Kidney tubule cell (primary cell): ENCODE measurements at places on chromosomes 1 and 21.

DNA sequence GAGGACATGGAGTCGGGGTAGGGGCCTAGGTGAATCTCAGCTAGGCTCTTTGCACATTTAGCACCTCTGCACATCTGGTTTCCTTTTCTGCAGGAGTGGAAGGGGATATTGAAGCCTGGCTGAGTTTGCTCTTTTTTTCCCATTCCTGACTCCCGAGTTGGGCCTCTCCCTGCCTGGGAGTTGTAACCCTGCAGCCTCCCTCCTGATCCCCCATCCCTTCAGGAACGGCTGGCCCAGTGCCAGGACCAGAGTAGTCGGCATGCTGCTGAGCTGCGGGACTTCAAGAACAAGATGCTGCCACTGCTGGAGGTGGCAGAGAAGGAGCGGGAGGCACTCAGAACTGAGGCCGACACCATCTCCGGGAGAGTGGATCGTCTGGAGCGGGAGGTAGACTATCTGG is 836 bp downstream of the OLFML3 start:
- no peak for DNase-seq

DNA sequence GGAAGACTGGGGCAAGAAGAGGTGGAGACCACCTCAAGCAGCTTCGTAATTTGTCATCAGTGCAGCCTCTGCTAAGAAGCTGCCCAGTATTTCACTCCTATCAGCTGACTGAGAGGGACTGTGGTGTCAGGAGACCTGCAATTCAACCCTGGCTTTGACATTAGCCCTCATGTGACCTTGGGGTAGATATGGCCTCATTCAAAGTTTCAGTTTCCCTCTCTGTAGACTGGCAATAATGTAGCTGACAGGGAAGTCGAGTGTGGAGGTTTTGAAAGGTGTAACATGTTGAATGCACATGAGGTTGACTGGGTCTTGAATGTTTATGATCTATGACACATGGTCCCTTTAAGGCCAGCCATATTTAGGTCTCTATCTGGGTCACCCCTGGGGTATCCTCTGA is 2.2 kb upstream of the SPRR4 start:
- no peak for DNase-seq

DNA sequence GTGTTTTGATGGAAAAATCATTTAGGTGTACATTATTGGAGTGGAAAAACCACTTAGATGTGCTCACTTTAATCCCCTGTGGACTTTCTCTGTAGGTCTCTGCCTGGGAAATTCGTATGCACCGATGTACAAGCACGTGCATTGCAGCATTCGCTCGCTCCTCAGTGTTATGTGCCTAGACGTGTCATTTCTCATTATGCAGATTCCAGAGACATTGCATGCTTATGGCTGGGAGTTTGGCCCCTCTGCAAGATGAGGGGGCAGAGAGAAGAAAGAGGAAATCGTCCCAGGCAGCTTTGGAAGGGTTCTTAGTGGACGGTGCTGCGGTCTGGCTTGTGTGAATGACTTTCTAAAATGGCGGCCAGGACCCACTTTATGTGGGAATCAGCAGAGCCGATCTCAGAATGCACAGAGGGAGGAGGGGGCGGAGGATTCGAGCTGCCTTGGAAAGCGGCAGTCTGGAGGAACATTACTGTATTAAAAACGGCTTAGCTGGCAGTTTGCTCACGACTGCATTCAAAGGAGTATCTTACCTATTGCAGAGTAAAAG is 2.3 kb downstream of the SPEN start:
- DNase-seq = peak; percentile 62

DNA sequence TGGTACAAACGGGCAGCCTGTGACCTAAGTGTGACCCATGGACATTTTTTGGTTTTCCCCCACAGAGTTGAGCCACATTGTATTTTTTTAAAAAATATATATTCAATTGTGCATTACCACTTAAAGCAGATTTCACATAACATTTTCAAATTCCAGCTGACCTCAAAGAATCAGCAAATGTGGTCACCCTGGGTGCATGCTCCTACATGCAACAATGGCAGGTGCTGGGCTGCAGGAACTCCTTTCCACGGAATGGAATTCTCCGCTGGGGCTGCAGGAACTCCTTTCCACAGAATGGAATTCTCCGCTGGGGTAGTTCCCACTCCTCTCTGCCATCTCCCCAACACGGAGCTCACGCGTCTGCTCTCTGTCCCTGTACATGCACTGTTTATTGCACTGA is 68.7 kb downstream of the MAP10 start:
- DNase-seq = no peak

- peak; percentile 48 for DNase-seq
Measured at GRCh38 chr1:29849038-29849750, 612.9 kb downstream of the PTPRU start.

DNA sequence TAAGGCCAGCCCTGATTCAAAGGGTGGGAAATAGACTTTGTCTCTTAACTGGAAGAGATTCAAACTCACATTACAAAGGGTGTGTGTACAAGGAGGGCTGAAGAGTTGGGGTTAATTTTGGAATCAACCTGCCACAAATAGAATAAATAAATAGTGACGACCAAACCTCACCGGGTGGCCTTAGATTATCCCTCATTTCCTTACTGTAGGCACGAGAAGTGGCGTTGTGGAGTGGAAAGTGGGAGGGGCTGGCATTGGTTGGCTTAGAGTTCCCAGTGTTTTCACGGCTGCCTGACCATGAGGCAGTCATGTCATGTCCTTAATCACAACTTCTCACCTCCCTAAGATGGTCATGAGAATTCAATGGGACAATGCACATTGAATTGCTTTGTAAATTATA is 21.3 kb upstream of the RUNX1 start:
- no peak for DNase-seq

- DNase-seq = no peak
Measured at GRCh38 chr1:226454349-226454748, 46.5 kb upstream of the PARP1 start.

- DNase-seq = peak; percentile 54
Measured at GRCh38 chr1:206935491-206936067, 10.7 kb downstream of the PIGR start.

GRCh38 chr1:11216074-11216473 is 26.9 kb downstream of the ANGPTL7 start:
- no peak for DNase-seq

DNA sequence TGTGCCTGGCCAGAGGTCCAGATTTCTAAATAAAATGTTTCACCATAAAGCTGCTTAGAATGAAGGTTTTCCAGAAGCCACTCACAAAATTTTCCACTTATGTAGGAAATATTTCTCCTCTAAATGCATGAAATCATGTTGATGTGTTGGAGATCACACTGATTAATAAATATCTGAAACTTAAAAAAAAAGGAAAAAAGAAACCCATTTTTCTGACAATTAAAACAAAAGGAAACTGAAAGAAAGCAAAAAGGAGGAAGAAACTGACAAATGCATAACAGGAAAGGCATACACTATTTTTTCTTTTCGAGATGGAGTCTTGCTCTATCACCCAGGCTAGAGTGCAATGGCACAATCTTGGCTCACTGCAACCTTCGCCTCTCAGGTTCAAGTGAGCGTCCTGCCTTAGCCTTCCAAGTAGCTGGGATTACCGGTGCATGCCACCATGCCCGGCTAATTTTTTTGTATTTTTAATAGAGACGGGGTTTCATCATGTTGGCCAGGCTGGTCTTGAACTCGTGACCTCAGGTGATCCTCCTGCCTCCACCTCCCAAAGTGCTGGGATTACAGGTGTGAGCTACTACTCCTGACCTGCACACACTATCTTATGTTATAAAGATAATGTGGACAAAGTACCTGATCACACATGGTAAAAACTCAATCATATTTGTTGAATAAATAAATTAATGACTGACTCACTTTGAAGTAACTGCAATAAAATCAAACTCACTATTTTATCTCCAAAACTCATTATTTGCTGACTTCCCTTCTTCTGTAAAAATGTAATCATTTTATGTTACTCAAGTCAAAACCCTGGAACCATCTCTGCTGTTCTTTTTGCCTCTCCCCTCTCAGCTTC is 149.8 kb upstream of the NR5A2 start:
- DNase-seq = no peak

DNA sequence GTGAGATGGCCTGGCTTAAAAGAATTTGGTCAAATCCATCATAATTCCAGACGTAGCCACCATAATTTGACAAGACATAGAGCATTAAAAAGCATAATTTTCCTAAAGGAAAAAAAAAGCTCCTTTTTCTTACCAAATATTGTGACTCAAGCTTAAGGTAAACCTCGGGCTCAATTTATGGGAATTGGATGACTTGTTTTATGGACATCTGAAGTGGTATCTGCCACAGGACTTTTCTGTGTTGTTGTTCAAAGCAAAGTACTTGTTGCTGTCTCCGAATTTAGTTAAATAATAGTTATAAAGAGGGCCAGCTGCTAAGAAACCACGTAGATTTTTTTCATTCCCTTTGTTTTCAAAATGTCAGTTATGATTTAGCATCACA is 1.1 kb downstream of the MPZL1 start:
- DNase-seq = no peak

DNA sequence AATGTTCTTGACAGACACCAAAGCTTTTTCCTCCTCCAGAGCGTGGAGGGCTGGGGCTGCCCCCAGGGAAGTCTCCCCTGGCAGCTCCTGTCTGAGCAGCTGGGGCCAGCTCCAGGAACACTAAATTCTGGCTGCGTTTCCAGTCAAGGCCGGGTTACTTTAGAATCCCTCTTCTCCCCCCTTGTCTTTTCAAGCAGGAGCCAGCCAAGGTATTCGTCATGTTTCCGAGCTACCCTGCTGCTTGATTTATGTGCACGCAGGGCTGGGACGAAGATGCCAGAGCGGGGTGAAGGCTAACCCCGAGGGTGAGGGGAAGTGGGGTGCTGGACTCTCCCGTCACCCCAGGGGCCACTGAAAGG is 68.1 kb upstream of the ANGPTL1 start:
- no peak for DNase-seq

- DNase-seq = no peak
Measured at GRCh38 chr1:23420778-23421177, 3.8 kb downstream of the TCEA3 start.

- no peak for DNase-seq
Measured at GRCh38 chr1:188281921-188282320, 1453.2 kb downstream of the PLA2G4A start.

GRCh38 chr1:176989023-176989422 is 175.5 kb downstream of the ASTN1 start:
- peak; percentile 22 for DNase-seq

DNA sequence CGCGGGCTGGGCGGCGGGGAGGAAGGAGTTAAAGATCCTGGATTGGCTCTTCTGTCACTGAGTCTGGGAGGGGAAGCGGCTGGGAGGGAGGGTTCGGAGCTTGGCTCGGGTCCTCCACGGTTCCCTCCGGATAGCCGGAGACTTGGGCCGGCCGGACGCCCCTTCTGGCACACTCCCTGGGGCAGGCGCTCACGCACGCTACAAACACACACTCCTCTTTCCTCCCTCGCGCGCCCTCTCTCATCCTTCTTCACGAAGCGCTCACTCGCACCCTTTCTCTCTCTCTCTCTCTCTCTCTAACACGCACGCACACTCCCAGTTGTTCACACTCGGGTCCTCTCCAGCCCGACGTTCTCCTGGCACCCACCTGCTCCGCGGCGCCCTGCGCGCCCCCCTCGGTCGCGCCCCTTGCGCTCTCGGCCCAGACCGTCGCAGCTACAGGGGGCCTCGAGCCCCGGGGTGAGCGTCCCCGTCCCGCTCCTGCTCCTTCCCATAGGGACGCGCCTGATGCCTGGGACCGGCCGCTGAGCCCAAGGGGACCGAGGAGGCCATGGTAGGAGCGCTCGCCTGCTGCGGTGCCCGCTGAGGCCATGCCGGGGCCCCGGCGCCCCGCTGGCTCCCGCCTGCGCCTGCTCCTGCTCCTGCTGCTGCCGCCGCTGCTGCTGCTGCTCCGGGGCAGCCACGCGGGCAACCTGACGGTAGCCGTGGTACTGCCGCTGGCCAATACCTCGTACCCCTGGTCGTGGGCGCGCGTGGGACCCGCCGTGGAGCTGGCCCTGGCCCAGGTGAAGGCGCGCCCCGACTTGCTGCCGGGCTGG is at the start of gene NPR1:
NPR1 (plus strand) TSS at position 170 of the 818 bp plus-strand sequence; CDS start at position 591, 421 bp downstream.
- DNase-seq = no peak

DNA sequence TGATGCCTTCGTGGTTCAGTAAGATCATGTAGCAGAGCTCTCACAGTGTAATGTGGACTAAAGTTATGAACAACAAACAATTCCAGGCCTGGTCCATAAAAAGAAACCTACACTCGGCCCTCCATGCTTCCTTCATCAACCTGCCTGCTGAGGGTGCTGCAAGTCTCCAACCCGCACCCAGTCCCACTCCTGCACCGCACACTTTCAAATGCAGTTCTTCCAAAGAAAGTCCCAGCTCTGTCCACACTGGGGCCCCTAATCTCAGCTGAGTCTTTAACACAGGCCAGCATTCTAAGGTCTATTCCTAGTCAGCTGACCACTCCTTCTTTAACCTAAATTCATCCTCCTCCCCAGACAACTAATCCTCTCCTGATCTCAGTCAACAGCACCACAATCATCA is 71.5 kb upstream of the NR5A2 start:
- no peak for DNase-seq

DNA sequence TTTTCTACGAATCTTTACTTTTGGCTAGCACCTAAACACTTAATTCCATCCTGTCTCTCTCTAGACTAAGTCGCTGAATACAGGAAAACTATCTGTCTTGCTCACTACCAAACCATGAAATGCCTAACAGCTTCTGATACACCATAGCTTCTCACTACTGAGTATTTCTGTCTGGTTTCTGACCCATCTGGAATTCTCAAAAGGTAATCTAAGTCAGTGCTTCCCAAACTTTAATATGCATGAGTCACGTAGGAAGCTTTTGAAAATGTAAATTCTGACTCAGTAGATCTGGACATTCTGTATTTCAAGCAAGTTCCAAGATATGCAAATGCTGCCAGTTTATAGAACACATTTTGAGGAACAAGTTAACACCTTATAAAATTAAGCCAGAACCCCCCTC is 9.2 kb upstream of the OVGP1 start:
- DNase-seq = peak; percentile 3

- no peak for DNase-seq
Measured at GRCh38 chr1:147417024-147417423, 124.3 kb upstream of the BCL9 start.

DNA sequence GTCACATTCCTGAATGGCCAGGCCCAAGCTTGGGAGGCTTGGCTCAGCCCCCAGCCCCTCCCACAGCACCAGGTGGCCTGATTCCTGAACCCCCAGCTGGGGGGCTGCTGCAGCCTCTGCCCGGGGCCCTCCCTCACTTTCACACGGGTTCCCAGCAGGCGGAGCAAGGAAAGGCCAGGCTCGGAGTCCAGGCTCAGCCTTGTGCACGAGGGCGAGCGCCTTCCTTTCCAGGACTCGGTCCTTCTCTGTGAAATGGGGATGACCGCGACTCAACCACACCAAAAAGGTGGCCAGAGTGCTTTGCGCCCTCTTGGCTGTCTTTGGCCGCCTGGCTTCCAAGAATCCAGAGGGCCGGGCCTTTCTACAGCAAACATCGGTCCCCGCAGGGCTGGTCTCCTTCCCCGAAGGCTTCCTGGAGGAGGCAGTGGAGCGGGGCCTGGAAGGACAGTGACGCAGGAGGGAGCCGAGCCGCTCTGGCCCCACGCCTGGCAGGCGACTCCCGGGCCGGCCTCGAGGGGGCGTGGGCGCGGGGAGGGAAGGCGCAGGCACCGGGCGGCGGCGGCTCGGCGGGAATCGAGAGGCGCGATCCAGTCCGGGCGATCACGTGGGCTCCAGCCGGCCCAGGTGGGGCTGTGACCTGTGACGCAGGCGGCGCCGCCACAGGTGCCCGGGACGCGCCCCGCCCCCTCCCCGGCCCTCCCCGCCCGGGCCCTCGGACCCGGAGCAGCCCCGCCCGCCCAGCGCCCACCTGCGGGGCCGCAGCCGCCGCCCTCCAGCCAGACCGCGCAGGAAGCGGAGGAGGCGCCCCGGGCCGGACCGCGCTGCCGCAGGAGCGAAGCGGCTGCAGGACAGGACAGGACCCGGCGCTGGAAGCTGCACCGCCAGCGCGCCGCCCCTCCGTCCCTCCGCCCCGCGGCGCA is at the start of gene ARHGEF16:
ARHGEF16 (plus strand) TSS at position 775 of the 920 bp plus-strand sequence. CDS start 8,420 bp downstream, outside the sequence.
- DNase-seq = peak; percentile 87
